ENCODE measurements at places on chromosomes 12 and 14.

- DNase-seq: no peak
Observed at GRCh38 chr14:60720962-60721325, 3.2 kb downstream of the SIX4 start.

DNA sequence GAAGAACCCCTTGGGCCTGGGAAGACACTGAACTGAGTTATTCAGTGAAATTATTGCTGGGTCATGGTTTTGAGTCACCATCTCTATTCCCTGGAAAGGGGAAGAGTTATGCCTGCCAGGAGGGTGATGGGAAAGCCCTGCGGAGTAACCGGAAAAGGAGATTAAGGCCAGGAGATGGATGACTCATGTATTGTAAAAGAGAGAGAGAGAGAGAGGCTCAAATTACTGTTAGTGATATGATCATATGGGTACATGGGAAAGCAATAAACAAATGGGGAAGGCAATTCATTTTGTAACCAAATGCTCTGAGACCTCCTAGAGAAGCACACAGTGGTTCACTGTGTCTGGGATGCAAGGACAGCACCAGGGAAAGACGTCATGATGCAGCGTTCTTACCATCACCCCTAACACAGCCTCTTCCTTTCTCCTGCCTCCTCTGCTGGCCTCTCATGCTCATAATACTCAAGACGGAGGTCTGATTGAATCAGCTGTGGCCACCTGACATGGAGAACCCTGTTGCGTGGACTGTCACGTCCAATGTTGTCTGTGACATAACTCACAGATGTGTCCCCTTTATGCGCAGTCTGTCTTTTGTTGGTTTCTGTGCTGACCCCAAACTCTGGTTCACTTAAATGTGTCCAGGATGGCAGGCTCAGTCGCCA lies 243.7 kb downstream of the TMEM132D start:
- no peak for DNase-seq

- DNase-seq: no peak
Observed at GRCh38 chr12:95805864-95806671, 15.5 kb upstream of the NTN4 start.

DNA sequence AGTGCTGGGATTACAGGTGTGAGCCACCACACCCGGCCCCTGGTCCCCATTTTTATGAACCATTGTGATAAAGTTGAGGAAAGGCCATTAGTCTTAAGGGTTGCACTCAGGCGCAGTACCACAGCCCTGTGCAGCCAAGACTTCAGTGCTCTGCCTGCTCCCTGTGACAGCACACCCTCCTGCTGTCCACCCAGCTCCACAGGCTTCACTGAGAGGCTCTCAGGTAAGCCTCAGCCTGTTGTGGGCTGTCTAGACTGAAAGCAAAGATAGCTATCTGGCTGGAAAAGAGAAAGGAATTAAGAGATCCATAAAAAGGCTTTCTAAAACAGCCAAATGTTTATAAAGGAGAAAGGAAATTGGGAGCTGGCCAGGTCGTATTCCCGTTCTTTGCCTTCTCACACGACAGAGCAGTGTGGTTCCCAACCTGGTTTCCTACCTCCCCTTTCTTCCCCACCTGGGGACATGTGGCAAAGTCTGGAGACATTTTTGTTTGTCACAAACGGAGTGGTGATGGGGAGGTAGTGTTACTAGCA lies 19.1 kb upstream of the DNM1L start:
- no peak for DNase-seq

GRCh38 chr12:52087961-52088820 lies 8.7 kb downstream of the SMIM41 start:
- DNase-seq: no peak

DNA sequence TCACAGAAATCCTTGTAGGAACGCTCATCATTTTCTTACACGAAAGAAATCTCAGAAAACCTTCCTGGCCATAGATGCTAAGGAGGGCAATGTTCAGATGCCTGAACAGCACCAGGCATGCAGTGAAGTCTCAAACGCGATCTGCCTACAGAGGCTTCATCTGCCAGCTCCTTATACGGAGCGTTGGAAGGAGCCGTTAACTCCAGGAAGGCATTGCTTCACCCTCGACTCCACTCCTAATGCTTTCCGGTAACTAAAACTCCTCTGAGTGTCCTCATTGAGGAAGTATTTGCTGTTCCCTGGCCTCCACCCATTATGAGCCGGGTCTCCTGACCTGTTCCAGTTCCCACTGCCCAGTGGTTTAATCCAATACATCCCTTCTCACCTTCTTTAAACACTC lies 502.7 kb downstream of the BCL11B start:
- DNase-seq: no peak

GRCh38 chr12:41407232-41407799 lies 219.2 kb downstream of the PDZRN4 start:
- DNase-seq: no peak

- DNase-seq: no peak
Observed at GRCh38 chr12:21566223-21566906, 38.3 kb downstream of the GYS2 start.

DNA sequence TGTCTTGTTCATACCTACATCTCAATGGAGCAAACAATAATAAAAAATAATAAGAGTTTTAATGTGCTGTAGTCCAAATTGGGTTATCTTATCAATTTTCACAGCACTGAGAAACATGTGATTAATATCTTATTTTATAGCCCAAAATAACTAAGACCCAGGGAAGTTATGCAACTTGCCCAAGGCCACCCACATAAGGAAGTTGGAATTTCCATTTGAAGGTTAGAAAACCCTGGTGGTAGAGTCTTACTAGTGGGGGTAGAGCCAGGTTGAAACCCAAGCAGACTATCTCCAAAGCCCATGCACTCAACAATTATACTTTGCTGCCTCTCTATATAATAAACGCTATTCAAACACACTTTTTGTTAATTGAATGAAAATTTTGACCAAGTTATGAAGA lies 270.0 kb upstream of the CAND1 start:
- DNase-seq: no peak

DNA sequence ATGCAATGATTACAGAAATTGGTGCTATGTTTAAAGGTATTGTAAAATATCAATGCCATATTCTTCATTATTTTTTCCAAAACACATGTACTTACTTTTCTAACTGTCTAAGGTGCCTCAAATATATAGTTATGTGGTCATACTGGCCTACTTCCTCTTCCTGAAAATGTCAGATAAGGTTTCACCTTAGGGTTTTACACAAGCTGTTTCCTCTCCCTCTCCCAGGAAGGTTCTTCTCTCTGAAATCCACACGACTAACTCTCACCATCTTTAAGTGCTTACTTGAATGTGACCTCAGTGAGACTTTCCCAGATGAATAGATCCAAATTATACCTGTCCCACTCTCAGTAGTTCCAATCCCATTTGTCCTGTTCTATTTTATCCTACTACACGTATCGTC lies 11.6 kb upstream of the CLEC4D start:
- DNase-seq: no peak
